ENCODE measurements at places on chromosomes 12 and 14.

GRCh38 chr12:88381466-88381865 lies 198.8 kb downstream of the KITLG start:
- DNase-seq: no peak

DNA sequence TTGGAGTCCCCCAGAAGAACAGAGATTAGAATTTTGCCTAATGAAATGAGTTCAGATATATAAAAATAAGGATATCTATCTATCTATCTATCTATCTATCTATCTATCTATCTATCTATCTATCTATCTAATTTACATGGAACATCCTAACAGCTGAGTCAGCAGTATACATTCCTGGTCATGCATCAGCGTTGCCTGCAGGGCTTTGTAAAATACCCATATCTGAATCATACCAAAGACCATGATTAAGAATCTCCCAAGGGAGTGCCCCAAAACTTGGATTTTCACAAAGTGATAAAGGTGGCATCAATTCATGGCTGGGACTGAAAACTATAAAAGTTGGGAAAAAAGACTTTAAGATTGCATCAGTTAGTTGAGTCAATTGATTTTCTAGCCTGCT lies 32.7 kb upstream of the SYT10 start:
- DNase-seq: no peak

- DNase-seq: no peak
Observed at GRCh38 chr14:55803873-55804553, 224.0 kb downstream of the KTN1 start.

DNA sequence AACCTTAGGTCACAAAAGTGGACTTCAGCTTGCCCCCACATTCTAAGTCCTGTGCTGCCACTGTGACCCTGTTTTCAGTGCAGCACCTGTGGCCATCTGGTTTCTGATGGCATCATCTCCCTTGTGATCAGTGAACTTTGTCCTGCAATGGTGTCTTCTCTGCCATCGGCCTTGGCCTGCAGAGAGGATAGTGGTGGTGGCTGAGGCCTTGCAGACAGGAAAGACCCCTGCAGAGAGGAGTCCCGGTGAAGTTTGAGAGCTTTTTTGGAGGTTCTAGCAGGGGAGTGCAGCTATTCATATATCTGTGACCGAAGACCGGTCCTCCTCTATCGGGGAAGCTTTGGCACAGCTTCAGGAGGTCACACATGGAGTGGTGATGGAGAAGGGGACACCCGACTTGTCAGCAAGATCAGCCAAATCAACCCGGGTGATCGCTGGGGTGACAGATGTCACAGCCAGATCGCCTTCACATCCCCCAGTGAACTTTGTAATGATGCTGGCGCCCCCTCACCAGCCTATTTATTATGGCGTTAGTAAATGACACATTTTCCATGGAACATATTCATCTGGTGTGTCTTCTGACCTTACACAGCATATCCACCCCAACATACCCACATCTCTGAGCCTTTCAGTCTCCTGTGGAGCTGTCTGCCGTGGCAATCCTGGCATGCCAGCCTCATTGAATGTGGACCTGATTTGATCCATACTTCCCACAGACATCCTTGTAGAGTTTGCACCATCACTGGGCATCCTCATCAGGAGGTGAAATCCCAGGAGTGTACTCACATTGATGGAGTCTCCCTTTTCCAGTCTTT lies 136.1 kb downstream of the PAPOLA start:
- DNase-seq: no peak

- DNase-seq: no peak
Observed at GRCh38 chr14:72578514-72578913, 315.4 kb downstream of the DPF3 start.

GRCh38 chr12:9406564-9407424 lies 198.6 kb upstream of the PZP start:
- no peak for DNase-seq
